Activated CD4-positive, alpha-beta T cell treated with anti-CD3 and anti-CD28 coated beads, Interleukin-2, Interleukin-6, amounts not matched to agents 100 ng/mL and 50 ng/mL, durations not matched to agents 16 hours and 8 hours (primary cell): ENCODE measurements at places on chromosomes 11 and 22.

DNA sequence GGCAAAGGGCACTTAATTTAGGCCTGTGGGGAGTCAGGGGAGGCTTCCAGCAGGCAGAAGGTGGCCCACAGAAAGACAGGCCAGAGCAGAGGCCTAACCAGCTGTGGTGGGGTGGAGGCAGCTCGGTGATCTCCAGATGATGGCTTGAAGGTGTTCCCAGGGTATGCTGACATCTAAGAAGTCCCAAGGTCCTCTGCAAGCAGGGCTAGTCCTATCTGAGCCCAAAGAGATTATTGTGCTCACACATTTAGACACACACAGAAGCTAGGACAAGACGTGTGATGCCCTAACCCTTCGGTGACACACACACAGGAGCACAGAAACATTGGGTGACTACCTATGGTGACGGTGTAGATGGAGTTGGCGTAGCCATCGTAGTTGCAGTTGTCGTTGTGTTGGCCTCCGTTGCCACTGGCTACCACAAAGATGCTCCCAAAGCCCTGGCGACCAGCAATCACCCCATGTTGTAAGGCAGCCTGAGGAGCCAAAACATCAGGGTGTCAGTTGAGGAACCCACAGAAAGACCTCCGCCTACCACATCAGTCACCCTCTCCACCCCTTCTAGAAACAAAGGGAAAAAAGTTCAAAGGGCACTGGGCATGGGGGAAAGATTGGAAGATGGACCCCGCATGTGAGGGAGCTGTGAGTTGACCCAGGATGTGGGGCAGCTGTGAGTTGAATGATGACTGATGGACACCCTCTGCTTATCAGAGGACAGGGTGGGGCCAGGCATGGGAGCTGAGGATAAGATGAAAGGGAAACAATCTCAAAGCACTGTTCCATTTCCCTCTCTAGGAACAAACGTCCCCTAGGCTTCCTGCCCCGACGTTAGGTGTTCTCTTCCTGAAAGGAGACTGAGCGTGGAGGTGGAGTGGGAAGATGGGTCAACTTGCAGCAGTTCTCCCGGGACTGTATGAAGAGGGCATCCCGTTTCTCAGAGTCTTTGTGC, 7.9 kb downstream of the PCSK7 start:
- no peak for DNase-seq

- no peak for DNase-seq
Observed at GRCh38 chr11:82859750-82860149, 40.5 kb downstream of the PRCP start.

DNA sequence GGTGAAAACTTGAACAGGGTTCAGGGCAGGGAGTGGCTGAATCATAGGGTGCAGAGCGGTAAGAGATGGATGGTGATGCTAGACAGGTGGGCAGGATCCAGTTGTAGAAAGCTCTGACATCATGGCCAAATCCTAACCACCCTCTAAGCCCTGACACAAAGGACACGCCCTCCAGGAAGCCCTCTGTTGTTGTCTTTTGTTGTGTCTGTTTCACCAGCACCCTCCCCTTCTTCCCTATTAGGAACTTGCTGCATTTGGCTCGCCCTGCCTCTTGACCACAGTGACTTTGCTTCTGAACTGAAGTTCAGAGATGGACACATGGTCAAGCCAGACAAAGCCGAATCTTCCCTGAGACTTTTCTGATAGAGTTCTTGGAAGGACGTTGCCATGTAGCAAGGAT, 14.2 kb upstream of the APOL6 start:
- no peak for DNase-seq

DNA sequence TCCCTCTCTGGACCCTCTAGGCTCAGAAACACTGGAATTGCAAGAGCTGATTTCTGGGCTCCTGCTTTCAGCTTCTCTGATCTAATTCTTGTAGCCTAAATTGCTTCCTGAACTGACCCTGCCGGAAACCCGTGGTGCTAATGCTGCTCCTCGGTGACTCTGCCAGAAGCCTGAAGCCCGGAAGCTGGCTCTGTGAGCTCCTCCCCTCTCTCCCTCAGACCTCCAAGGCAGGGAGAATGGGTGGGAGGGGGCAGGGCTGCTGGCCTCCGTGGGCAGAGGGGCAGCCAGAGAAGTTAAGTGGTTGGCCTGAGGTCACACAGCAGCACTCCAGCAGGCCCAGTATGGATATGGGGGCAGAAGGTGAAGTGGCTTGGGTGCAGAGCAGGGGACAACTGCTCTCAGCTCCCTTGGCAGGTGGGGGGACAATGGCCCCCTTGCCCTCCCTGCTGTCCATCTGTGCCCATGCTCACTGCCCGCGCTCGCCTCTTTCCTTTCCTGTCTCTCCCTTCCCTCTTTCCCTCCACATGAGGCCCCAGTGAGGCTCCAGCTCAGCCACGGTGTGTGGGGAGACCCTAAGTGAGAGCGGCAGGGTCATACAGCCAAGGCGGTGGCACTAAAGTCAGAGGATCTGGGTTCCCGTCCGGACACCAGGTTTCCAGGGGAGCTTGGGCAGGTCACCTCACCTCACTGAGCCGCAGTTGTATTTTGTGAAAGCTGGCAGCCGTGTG, 16.2 kb downstream of the CAPN5 start:
- DNase-seq = peak; percentile 48

- no peak for DNase-seq
Observed at GRCh38 chr11:69525516-69526452, 44.3 kb downstream of the LINC01488 start.

GRCh38 chr11:128336203-128336602, 251.2 kb downstream of the ETS1 start:
- DNase-seq = no peak

DNA sequence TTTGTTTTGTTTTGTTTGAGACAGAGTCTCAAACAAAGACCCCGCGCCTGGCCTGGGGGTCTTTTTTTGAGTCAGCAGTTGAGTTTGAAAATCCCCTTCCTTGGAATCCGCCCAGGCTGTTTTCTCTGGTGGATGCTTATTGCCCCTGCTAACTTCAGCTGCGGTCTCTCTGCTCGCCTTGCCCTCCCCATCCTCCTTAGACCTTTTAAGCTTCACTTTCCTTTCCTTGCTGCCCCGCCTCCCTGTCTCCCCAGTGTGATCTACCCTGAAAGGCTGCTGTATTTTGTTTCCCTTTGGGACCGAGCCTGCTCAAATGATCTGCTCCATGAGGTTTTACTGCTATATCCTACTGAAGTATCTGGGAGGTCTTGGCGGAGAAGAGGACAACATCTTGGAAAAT, 2.5 kb downstream of the USP18 start:
- DNase-seq = no peak
